Activated CD4-positive, alpha-beta T cell treated with anti-CD3 and anti-CD28 coated beads for 36 hours (primary cell): ENCODE measurements at places on chromosomes 11 and 22. TPM values are rescaled to one million over a fixed set of nuclear protein-coding genes. Genes with fewer than 3 reads are reported as not detected.

DNA sequence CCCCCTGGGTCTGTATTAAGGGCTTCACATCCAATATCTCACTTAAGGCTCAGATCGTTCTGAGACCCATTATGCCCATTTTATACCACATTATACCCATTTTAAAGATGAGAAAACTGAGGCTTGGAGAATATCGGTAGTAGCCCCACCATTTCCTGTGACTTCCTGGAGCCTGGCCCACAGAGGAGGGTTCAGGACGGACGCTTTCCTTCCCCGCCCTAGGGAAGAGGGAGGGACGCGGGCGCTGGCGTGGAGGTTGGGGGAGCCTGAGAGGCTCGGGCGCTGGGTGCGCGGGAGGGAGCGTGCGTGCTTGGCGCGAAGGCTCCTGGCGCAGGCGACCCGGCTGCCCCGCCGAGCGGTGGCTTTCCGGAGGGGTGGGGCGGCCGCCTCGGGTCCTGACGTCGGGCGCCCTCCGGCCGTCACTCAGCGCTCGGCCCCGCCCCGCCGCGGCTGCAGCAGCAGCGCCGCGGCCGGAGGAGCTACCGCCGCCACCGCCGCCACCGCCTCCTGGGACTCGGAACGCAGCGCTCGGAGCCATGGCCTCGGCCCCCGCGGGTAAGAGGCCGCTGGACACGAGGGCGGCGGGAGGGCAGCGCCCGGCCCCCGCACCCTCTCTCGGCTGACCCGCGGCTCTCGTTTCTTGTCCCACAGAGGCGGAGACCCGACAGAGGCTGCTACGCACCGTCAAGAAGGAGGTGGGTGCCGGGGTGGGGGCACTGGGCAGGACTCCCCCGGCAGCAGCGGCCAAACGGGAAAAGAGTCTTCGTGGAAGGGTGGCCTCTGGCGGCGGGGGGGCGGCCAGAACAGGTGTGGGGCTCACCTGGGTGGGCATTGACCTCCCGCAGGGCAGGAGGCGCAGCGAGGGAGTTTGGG, at the start of gene SGSM1:
SGSM1 (plus strand) TSS at position 422 of the 873 bp plus-strand sequence; CDS start at position 537, 115 bp downstream.
- peak within 1 kb of the TSS; percentile 52 for H3K4me3 ChIP-seq
- DNase-seq: peak; percentile 89
- H3K27me3 ChIP-seq: peaks cover 2% of the 10 kb centered on the region
- H3K36me3 ChIP-seq: no peaks in the 10 kb centered on the region
- H3K27ac ChIP-seq: peak within 1 kb of the TSS; percentile 27
- H3K4me1 ChIP-seq: peaks cover 26% of the 10 kb centered on the region

DNA sequence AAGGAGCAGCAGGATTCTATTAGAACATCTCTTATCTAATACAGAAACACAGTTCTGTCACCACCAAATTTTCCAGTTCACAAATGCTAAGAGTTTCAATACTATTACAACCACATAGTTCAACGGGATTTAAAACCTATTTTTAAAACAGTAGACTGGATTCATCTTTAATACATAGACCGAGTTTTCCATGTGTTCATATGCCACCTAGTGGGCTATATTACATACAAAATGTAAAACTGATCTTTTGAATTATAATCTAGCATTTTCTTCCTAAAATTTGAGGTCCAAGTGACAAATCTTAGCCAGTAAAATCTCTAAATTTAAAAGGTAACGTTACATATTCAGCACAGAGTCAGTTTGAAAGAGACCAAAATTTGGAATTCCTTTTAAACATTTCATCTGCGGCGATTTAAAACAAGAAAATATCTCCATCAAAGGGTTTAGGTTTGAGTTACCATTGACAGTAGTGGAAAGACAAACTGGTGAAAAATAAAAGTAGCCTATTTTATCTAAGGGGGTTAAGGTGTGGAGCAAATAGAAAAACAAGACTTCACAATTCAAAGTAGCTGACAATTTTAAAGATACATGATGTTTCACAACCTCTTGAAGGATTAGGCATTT, 269.3 kb upstream of the MPPED2 start:
- H3K4me3 ChIP-seq: no peak overlapping the region
- H3K27me3 ChIP-seq: no peaks in the 10 kb centered on the region
- H3K36me3 ChIP-seq: no peaks in the 10 kb centered on the region
- DNase-seq: no peak

GRCh38 chr11:76225122-76225611, 18.9 kb upstream of the WNT11 start:
- no peak for DNase-seq
- H3K36me3 ChIP-seq: no peaks in the 10 kb centered on the region
- H3K4me1 ChIP-seq: no peaks in the 10 kb centered on the region
- H3K27ac ChIP-seq: no peak overlapping the region

- no peak overlapping the region for H3K4me3 ChIP-seq
- H3K4me1 ChIP-seq: peaks cover 21% of the 10 kb centered on the region
- no peak for DNase-seq
- no peak overlapping the region for H3K27ac ChIP-seq
- no peaks in the 10 kb centered on the region for H3K36me3 ChIP-seq
- peaks cover 7% of the 10 kb centered on the region for H3K27me3 ChIP-seq
Measured at GRCh38 chr11:45926536-45927331, 4.3 kb downstream of the LARGE2 start.

DNA sequence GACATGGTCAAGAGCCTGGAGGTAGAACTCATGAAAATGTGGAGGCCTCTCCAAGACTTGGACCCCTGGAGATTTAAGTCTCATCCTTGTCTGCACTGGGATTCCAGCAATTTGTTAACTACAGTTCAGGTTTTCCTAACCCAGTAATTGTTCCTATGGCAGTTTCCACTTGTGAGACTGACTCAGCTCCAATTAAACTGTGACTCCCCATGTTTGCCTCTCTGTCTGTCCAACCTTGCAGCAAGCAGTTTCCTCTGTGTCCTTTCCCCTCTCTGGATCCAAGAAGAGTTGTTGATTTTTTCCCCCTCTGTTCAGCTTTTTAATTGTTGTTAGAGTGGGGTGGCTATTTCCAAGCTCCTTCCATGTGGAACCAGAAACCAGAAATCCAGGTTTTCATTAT, 16.2 kb upstream of the ARHGAP20 start:
- H3K36me3 ChIP-seq: no peaks in the 10 kb centered on the region
- peaks cover 21% of the 10 kb centered on the region for H3K27me3 ChIP-seq
- H3K4me3 ChIP-seq: no peak overlapping the region

DNA sequence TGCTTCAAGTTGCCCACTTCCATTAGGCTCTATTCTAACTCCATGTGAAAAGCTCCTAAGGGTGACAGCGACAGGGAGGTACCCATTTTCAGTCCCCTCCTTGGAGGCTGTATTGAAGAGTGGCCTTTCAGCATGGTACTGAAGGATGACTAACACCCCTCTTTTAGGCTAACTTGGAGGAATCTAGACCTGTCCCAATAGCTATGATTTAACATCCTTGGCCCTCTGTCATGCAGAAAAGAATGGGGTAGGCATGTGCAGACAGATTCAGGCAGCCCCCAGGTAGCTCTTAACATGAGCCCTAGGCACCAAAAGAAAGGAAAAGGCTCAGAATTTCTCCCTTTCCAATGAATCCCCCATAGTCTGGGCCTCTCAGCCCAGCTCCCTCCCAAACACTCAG, 89.3 kb upstream of the AMOTL1 start:
- H3K27me3 ChIP-seq: peaks cover 8% of the 10 kb centered on the region
- no peak for DNase-seq
- H3K4me3 ChIP-seq: no peak overlapping the region
- H3K36me3 ChIP-seq: no peaks in the 10 kb centered on the region
- H3K27ac ChIP-seq: no peak overlapping the region
- no peaks in the 10 kb centered on the region for H3K4me1 ChIP-seq

DNA sequence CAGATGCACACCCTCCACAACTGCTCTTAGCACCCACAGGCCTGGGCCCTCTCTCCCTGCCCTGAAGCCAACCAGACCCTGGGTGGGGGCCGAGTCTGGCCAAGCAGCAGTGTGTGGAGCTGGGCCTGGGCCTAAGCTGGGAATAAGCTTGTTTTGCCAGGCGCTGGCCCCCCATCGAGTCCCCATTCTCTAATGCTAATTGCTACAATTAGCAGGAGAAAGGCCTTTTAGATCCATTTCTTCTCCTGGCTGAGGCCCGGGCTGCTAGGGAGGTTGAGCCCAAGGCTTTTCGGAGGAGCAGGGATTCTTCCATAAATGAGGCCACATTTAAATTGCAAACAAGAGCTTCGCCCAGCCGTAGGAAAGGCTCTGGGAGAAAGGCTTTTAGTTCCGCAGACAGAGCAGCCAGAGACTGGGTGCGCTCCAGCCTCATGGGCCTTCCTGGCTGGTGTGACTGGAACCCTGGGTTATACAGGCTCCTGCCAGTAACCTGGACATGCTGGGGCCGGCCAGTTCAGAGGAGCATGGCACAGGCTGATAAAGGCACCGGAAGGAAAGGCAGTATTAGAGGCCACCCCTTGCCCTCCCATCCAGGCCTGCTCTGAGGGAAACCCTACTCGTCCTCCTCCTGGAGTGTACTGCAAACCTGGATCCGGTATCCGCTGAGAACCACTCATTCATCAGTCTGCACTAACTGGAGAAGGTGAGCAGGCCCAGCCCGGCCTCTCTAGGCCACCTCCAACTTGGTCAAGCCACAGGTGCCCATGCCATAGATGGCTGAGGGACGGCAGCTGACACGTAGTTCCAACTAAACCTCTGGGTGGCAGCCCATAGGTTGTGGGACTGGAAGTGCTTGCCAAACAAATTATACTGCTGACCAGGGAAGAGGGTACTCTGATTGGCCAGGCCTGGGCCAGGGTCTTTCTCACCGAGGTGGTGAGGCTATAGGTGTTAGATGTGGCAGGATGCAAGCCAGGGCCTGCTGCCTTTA, 6.2 kb downstream of the KCNQ1OT1 start:
- DNase-seq: peak; percentile 2
- H3K27me3 ChIP-seq: no peaks in the 10 kb centered on the region
- no peak overlapping the region for H3K4me3 ChIP-seq
- peaks cover 4% of the 10 kb centered on the region for H3K4me1 ChIP-seq

DNA sequence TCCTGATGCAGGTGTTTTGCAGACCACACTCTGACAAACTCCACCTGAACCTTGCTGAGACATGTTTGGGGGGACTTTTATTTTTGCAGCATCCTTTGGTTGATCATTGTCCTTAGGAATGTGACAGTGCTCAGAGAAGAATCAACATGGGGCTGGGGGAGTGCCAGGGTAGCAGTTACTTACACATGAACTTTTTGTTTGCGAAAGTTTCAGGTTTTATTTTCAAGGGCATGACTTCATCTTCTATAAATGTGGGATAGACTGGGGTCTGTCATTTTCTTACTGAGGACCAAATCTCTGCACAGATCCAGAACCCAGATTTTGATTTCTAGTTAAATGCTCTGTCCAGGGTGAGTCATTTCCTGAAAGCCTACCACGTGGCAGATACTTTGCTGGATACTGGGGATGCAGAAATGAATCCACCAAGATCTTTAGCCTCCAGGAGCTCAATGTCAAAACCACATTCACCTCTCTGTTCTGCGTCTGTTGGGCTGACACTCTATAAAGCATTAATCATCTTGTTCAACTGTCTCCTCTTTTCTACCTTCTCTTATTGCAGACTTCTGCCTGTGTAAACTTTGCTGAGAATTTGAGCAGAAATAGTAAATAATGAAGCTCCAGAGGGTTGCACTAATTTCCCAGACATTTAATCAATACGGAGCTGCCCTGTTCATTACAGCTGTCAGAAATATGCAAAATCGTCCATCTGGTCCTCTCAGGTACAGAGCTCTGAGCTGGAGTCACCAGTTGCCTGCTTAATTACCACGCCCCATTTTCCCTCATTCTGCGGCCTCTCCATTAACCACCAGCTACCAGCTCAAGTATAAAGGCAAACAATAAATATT, 387.9 kb downstream of the MIAT start:
- no peak overlapping the region for H3K27ac ChIP-seq
- peaks cover 6% of the 10 kb centered on the region for H3K27me3 ChIP-seq
- no peak overlapping the region for H3K4me3 ChIP-seq
- H3K4me1 ChIP-seq: no peaks in the 10 kb centered on the region
- no peaks in the 10 kb centered on the region for H3K36me3 ChIP-seq

DNA sequence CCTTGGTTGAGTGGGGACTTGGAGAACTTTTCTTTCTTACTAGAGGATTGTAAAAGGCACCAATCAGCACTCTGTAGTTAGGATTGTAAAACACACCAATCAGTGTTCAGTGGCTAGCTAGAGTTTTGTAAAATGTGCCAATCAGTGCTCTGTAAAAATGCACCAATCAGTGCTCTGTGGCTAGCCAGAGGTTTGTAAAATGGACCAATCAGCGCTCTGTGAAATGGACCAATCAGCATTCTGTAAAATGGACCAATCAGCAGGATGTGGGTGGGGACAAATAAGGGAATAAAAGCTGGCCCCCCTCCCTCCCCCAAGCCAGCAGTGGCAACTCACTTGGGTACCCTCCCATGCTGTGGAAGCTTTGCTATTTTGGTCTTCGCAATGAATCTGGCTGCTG, 5.5 kb upstream of the DRG1 start:
- H3K4me1 ChIP-seq: peaks cover 2% of the 10 kb centered on the region
- peak; percentile 19 for DNase-seq
- peaks cover 2% of the 10 kb centered on the region for H3K27me3 ChIP-seq
- no peak overlapping the region for H3K4me3 ChIP-seq
- no peak overlapping the region for H3K27ac ChIP-seq

GRCh38 chr11:116257092-116257491, 515.7 kb downstream of the BUD13 start:
- H3K4me1 ChIP-seq: no peaks in the 10 kb centered on the region
- no peak overlapping the region for H3K4me3 ChIP-seq
- H3K36me3 ChIP-seq: no peaks in the 10 kb centered on the region
- no peak for DNase-seq
- H3K27ac ChIP-seq: no peak overlapping the region
- peaks cover 9% of the 10 kb centered on the region for H3K27me3 ChIP-seq

DNA sequence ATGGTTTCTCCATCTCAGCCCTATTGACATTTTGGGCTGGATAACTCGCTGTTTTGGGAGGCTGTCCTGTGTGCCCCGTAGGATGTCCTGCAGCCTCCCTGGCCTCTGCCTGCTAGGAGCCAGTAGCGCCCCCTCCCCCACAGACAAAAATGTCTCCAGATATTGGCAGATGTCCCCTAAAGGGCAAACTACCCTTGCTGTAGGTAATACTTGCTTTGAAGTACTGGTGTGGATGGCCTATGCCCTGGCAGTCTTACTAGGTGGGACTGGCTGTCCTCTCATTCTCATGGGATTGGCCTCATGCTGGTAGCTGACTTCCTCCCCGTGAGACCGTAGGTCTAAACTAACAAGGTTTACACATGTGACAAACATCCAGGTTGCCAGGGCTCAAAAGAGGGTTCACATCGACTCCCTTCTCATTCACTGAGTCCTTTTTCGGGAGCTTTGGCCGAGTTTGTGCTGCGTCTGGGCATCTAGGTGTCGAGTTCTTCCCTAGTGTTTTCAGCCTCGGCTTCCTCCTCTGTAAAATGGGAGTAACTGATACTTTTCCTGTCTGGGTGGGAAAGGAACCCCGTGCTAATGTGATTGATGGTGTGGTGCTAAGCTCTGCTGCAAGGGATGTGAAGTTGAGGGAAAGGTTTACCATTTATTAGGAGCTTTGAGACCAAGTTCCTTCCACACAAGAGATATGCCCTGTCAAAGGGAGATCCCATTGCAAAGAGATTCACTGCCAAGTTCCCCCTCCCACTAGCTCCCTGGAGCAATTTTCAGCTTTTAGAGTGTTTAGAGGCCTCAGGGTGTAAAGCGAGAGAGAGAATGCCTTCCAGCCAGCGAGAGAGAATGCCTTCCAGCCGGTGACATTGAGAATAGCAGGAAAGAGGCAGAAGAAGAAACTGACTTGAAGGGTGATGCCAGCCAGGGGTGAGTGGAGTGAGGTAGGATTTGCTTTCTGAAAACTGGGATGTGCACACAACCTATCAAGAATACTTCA, 17.0 kb downstream of the PTPRJ start:
- no peaks in the 10 kb centered on the region for H3K27me3 ChIP-seq
- no peak for DNase-seq
- peaks cover 2% of the 10 kb centered on the region for H3K36me3 ChIP-seq
- no peak overlapping the region for H3K27ac ChIP-seq

- no peak for DNase-seq
- H3K4me3 ChIP-seq: no peak overlapping the region
- no peaks in the 10 kb centered on the region for H3K36me3 ChIP-seq
- H3K27me3 ChIP-seq: peaks cover 17% of the 10 kb centered on the region
Measured at GRCh38 chr11:19398772-19399527, 158.2 kb upstream of the E2F8 start.

GAS2 gene
- 1.4 TPM for total RNA-seq
